ENCODE measurements at places on chromosomes 7 and 10. TPM values are rescaled to one million over a fixed set of nuclear protein-coding genes. Genes with fewer than 3 reads are reported as not detected.
A peak's percentile ranks its signal among the peaks of the same experiment; 100 is the strongest.

- peak; percentile 4 for DNase-seq
Measured at GRCh38 chr10:91799612-91799975, 1.4 kb downstream of the TNKS2 start.

DNA sequence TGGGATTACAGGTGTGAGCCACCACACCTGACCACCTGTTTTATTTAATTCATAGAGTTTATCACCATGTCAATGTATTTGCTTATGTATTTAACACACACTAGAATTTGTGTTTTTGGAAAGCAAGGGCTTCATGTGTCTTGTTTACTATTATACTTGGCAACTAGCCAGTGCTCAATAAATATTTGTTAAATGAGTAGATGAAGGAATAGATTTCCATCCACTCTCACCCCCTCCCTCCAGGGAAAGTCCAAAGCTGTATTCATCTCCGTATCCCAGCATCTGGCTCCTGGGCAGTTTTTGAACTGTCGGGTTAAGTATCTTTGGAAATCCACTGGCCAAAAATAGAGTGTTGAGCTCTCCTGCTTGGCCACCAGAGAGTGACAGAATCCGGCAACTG is 4.6 kb upstream of the RADIL start:
- DNase-seq = no peak

GRCh38 chr7:5698720-5699119 is 82.7 kb downstream of the RNF216 start:
- no peak for DNase-seq

- no peak for DNase-seq
Measured at GRCh38 chr7:155375337-155376277, 77.9 kb downstream of the INSIG1 start.

DNA sequence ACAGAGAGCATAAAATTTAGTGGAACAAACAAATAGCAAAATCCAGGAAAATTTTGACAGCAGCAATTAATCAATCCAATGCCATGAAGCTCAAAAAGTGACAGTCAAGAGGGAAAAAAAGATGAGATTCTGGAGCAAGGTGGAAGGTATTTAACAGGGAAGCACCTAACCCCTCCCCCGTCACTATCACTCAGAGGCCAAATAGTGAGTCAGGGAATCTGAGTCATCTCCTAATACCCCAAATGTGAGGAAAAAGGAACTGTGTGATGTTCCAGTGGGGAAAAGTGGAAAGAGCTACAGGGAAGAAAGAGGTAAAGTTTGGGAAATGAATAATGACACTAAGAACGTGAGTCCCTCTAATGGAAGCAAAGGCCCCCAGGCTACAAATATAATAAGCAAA is 113.2 kb upstream of the PHF14 start:
- DNase-seq = no peak

DNA sequence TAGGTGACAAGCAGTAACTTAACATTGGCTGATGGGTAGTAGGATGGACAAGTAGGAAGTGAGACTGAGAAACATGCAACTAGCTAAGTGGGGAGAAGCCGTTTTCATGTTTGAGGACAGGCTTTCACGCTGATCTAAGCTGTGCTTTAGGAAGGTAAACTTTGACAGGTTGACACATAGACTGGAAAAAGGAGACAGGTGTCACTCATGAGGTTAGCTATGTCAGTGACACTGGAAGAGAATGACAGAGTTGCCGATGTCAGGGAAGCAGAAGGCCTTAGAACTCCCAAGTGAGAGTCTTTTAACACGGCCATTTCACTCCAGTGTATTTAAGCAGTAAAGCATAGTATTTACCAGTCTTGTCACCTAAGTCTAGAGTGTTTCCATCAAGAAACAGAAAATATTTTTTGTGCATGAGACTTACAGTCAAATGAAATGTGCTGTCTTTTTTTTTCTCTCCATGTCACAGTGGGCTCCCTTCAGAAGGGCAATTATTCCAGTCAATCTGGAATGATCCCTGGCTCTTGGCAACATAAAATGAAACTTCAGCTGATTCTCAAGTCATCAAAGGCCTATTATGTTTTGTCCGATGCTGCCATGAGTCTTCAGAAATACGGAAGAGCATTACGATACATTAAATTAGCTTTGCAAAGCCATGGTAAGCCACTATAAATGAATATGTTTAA is 20.6 kb downstream of the EDRF1 start:
- DNase-seq = no peak

DNA sequence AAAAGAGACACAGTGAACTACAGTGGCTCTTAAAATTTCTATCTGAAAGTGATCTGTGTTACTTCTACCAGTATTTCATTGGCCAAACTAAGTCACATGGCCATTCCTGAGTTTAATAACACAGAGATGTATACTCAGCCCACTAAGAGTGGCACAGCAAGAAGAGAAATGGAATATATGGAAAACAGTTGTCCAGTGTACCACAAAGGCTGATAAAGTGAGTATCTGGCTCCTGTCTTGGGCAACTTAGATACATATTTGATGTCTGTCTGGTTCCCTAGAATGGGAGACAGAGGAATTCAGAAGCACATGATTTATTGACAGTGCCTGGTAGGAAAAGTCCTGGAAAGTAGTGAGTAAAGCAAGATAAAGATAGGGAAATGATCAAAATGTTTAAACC is 10.1 kb upstream of the PON1 start:
- no peak for DNase-seq

DNA sequence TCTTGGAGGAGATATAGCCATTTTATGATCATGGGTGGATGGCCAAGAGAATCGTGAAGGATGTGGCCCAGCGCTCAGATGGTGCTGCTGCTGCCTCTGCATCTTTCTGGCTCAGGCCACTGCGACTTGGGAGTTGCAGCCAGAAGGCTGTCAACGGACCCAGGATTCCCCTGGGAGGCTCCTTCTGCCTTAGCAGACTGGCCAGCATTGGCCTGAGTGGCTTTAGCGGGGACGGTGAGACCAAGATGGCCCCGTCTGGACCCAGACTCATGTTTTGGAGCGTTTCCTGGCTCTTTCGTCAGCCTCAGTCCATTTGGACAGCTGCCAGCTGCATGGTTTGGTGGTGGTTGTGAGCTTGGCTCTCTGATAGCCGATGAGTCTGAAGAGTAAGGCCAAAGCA is 97.2 kb downstream of the GALNT17 start:
- DNase-seq = no peak

DNA sequence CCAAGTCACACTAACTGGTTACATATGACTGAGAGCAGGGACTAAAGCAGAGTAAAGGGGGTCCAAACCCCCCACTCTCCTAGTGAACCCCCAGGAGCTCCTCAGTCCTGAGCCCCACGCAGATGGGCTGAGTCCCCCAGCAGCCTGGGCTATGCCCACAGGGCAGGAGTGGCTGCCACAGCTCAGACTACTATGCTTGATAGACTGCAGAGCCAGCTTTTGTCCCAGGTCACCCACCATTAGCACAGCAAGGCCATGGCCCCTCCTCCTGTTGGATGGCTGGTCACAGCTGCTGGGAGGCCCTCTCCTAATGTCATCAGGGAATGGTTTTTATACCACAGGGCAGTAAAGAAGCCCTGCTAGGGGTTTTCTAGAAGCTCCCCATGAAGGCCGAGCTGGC is 46.3 kb upstream of the FGFR2 start:
- DNase-seq = no peak

DNA sequence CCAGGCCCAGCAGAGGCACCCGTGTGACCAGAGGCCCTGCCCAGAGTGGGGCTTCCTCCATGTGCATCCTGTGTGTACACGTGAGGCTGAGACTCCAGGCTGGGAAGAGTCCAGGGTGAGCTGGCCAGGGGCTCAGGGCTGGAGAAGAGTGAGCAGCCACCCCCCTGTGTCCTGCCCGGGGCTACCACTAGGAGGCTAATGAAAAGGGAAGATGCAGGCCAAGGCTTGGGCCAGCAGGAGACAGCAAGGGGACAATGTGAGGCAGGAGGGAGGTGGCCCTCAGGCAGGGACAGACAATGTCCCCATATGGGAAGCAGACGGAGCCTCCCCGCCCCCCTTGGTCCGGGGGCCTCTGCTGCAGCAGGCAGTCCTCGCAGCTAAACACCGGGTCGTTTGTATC is 102.0 kb downstream of the HIF1AN start:
- no peak for DNase-seq

DNA sequence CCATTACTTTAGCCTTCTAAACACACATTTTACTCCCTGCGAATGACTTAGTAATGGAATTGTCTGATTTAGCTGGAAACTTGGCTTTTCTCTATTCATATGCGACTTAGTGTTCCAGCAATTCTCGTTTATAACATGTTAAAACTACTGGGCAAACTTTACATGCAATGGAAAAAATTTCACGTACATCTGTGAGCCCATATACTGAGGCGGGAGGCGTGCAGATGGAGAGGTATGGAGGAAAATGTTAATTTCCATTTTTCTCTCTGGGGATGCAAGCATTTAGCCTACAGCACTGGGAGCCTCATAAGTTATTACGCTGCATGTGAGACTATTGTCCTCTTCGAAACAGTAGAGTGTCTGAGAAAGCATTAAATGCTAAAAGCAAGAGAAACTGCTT is 591.5 kb upstream of the ANKRD30A start:
- no peak for DNase-seq

DNA sequence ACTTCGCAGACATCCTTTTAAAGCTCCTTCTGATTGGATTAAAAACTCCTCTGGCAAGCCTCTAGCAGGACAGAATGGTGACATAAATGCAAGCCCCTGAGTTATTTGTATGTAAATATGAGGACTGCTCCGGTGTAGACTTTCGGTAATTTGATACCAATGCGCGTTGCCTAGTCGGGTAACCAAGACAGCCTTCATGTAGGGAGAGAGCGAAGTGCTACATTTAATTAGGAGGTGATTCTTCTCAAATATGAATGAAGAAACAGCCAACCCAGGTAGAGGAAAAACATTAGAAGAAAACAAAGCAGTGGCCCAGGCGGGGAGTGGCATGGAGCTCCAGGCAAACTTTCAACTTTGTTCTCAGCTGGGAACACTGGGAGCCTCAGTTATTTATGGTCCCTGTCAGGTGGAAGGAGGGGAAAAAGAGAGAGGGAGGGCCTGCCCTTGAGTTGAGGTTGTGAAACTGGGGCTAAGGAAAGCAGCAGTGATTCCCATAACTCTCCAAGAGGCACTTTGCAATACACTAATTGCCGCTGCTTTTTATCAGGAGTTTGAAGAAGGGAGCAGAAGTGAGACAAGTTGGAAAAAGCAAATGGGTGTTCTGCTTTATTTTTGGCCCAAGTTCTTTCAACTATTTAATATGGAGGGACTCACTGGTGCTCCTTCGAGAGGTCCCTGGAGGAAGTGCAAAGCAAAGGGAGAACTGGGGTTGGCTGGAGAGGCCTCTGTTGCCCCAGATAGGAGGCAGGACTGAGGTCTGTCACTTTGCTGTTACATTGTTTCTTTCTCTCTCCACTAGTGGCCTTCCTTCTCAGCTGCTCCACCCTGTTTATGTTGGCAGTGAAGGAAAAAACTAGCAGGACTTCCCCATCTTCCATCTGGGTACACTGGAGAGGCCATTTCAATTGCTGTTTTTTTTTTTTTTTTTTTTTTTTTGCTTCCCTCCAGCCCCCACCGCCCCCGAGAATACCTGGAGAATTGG is 234.6 kb upstream of the CCDC6 start:
- peak; percentile 91 for DNase-seq

- DNase-seq = no peak
Measured at GRCh38 chr7:22723637-22724036, 3.4 kb upstream of the IL6 start.

DNA sequence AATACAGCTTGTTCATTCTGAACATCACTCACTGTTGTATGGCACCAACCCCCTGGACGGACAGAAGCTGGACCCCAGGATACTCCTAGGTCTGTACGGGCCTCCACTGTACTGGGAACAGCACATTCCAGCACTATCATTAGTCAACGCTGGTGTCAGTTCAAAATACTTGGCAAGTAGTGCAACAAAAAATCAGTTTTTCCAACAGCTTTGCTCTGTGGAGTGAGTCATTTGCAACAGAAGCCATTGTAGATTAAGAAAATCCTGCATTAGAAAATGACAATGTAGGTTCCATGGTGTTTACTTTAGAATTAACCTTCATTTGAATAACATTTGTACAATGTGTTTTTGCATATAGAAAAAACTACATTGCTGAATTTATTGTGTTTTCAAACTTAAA is 266.6 kb downstream of the HDAC9 start:
- DNase-seq = no peak

- DNase-seq = no peak
Measured at GRCh38 chr10:44993922-44994751, 6.6 kb upstream of the ZNF22 start.

DNA sequence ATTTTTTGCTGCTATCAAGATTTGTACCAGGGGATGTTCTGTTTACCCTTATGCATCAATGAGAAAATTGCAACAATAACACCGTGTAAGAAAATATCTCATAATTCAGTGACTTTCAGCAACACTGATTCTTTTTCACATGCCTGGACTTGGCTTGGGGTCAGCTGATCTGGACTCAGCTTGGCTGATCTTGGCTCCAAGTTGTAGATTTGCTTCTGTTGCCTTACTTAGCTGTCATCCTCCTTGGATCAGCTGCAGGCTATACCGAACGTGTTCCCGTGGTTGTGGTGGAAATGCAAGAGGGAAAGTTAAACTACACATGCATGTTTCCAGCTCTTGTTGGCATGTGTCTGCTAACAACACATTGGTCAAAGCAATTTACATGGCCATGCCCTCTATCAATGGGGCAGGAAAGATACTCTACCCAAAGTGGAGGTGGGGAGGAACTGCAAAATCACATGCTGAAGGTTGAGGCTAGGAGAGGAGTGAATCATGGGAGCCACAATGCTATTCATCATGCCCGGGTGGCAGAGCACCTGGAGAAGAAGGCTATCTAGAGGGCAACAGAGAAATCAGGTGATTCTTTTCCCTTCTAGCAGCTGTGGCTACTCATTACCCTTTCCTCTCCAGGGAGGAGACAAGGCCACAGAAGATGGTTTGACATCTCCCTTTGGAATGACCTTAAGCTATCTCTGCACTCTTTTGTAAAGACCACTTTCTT is 1276.3 kb upstream of the AUTS2 start:
- no peak for DNase-seq

DNA sequence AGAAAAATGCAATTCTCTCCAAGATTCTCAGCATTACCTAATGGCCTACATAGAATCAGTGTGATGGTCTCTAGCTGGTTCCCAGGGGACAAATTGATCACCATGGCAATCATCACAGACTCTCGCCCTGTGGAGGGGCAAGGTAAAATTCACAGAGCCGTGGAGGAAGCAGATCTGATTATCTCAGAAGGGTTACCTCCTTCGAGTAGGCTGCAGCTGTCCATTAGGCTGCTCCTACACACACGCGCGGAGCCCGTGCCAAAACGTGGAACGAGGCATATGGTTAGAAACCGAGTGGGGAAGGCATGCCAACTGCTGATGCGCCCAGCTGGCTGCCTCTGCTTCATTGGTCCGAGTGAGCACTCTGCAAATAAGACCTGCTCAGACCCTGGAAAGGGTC is 52.8 kb upstream of the PTER start:
- DNase-seq = no peak

The TLX1 gene
- 0.05 TPM for polyA plus RNA-seq

The C7orf57 gene
- 0.43 TPM for polyA plus RNA-seq

The PTCD1 gene
- polyA plus RNA-seq = 6.0 TPM
